ENCODE measurements at places on chromosomes 3 and 15.

DNA sequence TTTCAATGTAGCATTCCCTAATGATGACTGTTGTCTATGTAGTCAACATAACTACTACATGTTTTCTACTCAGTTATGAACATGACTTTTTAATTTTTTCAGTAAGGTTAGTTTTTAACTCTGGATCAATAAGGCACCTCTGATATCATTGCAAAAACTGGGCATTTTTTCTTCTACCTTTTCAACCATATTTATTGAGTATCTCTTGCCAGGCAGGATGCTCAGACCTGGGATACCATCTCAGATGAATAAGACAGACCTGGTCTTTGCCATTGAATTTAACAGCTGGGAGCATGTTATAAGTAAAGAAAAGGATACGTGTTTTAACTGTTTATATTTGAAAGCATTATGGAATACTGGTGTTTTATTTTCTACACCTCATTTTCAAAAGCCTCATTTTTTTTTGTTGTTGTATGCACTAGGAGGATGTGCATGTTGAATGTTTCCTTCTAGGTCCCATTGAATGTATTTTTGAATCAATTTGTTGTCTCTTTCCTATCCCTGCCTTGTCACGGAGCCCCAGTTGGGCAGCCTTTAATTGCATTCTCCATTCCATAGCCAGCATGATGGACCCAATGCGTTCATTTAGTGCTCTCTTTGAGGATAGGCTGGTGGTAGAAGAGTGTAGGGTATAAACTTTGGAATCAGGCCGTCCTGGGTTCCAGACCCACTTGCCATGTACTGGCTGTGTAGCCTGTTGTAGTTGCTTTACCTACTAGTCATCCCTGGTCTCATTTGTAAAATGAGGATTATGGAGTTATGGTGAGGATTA, 3.7 kb downstream of the TGFBR2 start:
- no peak for DNase-seq

- peak; percentile 38 for DNase-seq
Observed at GRCh38 chr3:58102976-58103451, 94.8 kb downstream of the FLNB start.

DNA sequence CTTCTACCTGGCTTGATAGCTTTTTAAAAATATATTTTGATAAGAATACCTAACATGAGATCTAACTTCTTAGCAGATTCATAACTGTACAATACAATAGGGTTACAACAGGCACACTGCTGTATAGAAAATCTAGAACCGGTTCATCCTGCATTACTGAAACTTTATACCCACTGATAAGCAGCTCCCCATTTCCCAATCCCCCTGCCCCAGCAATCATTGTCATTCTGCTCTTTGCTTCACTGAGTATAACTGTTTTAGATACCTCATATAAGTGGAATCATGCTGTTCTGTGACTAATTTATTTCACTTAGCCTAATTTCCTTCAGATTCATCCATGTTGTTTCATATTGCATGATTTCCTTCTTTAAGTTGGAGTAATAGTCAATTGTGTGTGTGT, 906.0 kb downstream of the GBE1 start:
- no peak for DNase-seq

DNA sequence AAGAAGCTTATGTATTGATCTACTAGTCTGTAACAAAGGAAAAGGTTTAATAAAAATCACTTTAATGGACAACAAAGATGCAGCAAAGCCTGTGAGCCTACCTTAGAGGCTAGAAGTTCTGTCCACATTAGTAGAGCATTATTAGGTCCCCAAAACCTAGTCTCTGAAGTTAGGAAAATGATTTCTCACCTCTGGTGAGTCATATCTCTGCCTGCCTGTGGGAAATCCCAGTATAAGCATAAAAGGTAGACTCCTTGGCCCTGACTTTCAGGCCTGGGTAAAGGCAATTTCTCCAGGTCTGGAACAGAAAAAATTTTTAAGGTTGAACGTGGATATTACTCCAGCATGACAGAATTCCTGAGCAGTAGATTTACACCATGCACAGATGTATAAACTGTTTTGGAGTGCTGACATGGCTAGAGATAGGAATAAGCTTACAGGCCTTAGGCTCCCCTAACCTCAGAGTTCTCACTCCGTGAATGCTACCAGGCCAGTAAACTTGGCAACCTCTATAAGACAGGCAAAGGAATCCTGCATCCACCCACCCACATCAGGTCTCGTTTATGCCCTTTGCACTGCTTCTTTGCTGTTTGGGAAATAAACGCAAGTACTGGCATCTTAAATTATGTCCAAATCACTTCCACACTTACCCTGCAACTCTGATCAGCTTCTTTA, 104.1 kb downstream of the SERPINI1 start:
- no peak for DNase-seq

DNA sequence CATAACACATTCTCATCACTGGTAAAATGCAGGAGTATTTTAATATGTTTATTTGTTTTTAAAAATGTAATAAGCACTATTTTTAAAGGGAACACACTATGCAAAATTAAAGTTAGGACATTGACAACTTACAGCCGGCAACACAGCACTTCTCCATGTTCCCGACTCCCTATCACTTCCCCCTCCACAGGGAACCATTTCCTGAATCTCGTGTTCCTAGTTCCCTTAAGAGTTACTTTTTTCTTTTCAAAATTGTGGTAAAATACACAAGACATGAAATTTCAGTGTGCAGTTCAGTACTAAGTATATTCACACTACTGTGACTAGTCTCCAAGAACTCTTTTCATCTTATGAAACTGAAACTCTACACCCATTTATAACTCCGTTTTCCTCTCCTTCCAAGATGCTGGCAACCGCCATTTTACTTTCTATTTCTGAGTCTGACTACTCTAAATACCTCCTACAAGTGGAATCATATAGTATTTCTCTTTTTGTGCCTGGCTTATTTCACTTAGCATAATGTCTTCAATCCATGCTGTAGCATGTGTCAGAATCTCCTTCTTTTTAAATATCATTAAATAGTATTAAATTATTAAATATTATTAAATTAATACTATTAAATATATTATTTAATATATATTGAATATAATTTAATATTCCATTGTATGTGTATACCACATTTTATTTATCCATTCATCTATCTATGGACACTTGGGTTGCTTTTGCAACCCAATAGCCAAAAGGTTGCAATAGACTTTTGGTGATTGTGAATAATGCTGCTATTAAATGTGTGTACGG, 25.9 kb upstream of the UBE2Q2 start:
- no peak for DNase-seq

DNA sequence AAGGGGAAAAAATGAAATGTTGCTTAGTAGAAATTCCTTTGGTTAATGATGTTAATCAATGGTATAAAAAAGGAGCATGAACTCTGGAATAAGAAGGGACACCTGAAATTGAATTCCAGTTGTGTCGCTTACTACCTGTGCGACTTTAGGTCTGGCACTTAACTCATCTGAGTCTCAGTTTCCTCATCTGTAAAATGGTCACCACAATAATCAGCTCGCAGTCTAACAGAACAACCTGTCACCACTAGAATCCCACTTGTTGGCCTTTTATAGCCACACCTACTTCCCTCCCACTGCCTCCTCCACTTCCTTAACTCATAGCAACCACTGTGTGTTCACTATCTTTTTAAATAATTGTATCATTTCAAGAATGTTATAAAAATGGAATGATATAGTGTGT, 2.5 kb downstream of the PLAAT1 start:
- no peak for DNase-seq

Data from liver (tissue), 10 donors.